ENCODE measurements at places on chromosomes 5 and 9. TPM values are rescaled to one million over a fixed set of nuclear protein-coding genes. Genes with fewer than 3 reads are reported as not detected.
A peak's percentile ranks its signal among the peaks of the same experiment; 100 is the strongest.

DNA sequence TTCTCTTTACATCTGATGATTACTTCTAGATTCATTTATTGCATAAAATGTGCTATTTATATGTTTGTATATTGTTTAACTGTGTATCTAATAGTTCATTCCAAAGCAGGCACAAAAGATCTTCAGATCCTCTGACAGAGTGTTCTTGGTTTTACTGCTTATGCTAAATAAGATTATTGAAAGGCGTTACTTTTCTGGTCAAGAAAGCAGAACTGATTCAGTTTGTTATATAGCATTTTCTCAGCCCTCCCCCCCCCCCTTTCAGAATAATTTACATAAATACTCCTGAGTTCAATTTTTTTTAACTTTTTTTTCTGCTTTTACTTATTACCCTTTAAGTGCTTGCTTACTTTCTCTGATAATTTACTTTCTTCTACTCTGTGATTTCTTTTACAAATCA is 15.4 kb downstream of the CDC42SE2 start:
- DNase-seq: no peak

LIFR gene
- polyA plus RNA-seq: 85.9 TPM

DNA sequence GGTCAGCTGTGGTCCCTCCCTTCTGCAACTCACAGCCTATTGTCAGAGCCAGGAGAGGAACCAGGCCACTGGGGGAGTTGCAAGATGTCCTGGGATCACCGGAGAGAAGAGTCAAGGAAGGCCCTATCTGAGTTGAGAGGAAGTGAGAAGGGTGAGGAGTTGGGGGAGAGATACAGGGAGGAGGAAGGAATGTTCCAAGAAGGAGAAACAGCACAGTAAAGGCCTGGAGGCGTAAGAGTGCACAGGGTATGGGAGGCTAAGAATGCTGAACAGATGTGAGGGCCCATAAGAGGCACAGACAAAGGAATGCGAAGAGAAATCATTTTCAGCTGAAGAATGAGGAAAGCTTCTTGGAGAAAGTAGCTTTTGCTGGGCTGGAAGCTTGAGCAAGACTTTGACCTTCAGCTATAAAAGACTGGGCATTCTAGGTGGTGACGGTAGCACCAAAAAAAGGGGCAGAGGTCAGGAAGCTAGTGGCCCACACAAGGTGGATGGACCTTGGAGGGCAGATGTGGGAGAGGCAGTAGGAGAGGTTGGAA is 21.6 kb upstream of the CSF1R start:
- DNase-seq: no peak

DNA sequence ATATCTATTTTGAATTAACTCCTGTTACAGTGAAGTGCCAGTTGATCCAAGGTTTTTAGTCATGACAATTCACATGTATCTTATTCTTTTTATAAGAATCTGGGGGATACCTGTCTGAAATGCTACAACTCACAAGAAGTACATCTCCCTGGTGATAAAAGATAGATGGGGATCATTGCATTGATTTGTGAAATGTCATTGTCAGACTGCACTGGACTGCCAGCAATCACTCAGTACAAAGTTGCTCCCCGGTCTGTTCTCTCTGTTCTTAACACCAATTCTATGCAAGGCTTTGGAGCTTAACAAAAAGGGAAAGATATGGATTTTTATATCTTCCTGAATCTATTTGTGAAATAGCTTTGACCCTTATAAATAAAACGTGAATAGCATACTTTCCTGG is 171.8 kb upstream of the PCSK5 start:
- no peak for DNase-seq

GRCh38 chr5:17096952-17097695 is 120.3 kb upstream of the BASP1 start:
- peak; percentile 91 for DNase-seq

- DNase-seq: no peak
Measured at GRCh38 chr5:57318251-57318650, 144.4 kb downstream of the GPBP1 start.

DMXL1 gene
- 56.3 TPM for polyA plus RNA-seq

- no peak for DNase-seq
Measured at GRCh38 chr5:68950125-68950524, 143.7 kb upstream of the SLC30A5 start.

DNA sequence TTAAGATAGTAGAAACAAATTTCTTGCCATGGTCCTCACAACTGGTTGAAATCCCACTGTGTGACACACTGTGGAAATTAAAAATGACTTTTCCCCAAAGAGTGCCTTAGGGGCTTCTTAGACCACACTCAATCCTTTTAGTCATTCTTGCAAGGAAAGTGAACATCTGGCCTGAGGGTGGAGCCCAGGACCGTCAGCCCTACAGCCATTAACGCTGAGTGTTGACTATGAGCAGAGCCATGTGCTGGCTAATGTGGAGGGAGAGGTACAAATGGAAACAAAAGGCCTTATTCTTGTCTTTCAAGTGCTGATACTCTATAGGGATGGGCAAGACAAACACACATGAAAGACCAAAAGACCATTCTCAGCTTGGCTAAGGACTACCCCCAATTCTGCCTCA is 456.5 kb downstream of the ZSWIM6 start:
- DNase-seq: no peak

GRCh38 chr5:115351356-115352195 is 55.1 kb upstream of the CCDC112 start:
- no peak for DNase-seq

GRCh38 chr5:38424148-38425060 is 132.0 kb downstream of the LIFR start:
- DNase-seq: no peak

NRARP gene
- 7.4 TPM for polyA plus RNA-seq

DNA sequence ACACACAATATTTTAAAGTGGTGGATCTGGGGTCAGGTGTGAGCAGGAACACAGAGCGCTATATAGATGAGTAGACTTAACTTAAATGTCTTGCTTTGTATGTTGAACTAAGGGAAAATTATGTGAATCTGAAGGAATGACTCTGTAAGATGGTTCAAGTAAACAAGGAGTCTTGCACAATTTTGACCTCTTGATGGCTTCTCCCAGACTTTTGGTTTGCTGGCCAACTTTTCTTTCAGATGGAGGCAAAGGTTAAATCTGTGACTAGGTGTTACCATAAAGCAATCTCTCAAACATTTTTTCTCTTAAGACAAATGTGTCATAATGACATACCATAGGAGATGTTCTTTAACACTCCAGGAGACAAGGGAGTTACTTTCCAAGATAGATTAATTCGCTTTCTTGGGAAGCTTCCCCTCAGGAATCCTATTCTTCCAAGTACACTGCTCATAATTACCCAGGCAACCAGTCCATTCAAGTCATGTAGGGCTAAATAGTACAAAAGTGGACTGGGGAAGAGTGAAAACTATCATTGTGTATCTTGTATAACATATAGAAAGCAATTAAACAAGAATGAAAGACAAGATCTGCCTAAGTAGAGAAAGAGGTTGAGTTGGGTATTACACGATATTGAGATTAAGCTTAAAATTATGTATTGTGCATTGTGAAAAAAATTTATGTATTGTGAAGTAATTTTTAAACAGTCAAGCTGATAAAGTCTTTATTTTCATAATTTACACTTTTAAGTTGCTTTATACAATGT is 60.3 kb upstream of the SLC27A6 start:
- no peak for DNase-seq

- DNase-seq: no peak
Measured at GRCh38 chr5:2752059-2752820, 763 bp upstream of the IRX2 start.

GRCh38 chr9:134378901-134379338 is 52.7 kb downstream of the RXRA start:
- DNase-seq: no peak

Measured in renal pelvis (tissue), 12 donors.